ENCODE measurements at places on chromosomes 11 and 22. TPM values are rescaled to one million over a fixed set of nuclear protein-coding genes. Genes with fewer than 3 reads are reported as not detected.

The P2RY6 gene
- 1.5 TPM for total RNA-seq

The UBQLN3 gene
- total RNA-seq = not detected

The OR2AG2 gene
- total RNA-seq = not detected

The PKDREJ gene
- total RNA-seq = 0.18 TPM

The BDNF gene
- total RNA-seq = 0.67 TPM

The TMPRSS6 gene
- not detected for total RNA-seq

Data from heart right ventricle (tissue), 16 donors.